G401 (cell line): ENCODE measurements at places on chromosomes 16 and 17. TPM values are rescaled to one million over a fixed set of nuclear protein-coding genes. Genes with fewer than 3 reads are reported as not detected.

- no peak for DNase-seq
Measured at GRCh38 chr17:68821860-68822696, 133.1 kb downstream of the ABCA8 start.

- no peak for DNase-seq
Measured at GRCh38 chr17:28345419-28346198, 10.0 kb downstream of the TNFAIP1 start.

DNA sequence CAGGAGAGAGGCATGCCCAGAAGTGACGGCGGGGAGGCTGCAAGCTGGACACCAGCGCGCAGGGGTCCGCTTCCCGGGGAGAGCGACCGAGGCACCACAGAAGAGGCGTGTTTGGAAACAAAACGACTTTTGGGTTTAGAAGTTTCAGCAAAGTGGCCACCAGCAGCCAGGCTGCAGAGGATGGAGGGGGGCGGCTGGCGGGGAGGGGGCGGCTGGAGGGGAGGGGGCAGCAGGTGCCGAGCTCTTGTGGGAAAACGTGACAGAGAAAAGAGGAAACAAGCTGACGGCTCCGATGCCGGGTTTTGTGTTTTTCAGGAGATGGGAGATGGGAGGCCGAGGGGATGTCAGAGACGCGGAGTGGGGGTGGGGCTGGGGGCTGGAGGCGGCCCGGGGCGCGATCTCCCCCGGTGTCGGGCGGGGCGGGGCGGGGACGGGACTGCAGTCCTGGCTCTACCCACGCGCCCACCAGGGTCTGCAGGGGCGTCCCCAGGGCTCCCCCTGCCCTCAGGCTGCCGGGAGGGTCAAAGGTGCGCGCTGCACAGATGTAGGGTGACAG, 32.1 kb upstream of the RPH3AL start:
- DNase-seq: no peak

DNA sequence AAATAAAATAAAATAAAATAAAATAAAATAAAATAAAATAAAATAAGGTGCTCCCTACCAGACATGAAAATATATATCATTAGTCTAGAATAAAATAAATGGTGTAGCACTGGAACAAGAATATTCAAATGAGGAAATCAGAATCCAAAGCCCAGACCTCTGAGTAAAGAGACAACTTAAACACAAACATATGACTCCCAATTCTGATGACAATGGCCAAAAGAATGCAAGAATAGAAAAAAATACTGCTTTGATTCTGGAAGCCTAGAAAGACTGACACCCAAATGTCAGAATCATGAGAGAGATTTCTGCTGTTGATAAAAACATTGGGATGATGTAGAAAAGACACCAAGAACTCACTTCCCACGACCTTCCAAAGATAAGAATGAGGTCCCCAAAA, 27.9 kb downstream of the MYOCD start:
- DNase-seq: no peak

DNA sequence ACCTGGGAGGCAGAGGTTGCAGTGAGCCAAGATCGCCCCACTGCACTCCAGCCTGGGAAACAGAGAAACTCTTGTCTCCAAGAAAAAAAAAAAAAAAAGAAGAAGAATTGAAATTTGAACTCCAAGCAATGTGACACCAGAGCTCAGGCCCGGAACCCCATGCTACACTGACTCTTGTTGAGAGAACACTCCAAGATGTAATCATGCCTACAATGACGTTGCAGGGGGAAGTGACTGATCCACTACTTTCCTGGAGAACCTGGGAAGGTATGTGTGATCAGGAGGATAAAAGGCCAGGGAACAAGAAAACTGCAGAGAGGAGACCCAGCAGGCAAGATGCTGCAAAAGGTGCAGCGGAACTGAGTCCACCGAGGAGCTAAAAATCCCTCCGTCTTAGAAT, 57.9 kb downstream of the ADCY9 start:
- DNase-seq: no peak

- DNase-seq: peak; percentile 82
Measured at GRCh38 chr17:75271955-75272847, 1.2 kb upstream of the MIF4GD start.

DNA sequence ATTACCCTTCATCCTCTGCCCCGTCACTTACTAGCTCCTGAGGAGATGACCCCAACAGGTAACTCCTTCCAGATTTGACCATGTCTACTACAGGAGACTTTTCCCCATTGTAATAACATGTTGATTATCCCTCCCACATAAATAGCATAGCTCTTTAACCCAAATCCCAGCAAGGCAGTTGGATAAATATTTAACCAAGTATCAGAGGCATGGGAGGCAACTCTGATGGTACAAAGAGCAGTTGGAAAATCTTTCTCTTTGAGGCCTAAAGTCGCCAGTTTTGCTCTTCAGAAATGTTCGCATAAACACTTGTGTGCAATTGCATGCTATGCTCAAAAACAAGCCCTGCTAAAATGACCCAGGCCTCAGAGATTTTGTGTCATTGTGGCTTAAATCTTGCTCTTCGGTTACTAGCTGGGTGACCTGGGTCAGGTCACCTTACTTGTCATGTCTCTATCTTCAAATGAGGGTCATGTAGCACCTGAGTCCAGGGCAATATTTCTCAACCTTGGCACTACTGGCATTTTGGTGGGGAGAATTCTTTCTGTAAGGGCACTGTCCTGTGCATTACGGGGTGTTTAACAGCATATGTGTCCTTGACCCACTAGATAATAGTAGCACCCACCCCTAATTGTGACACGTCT, 48.8 kb downstream of the HSD17B2 start:
- DNase-seq: no peak

- DNase-seq: no peak
Measured at GRCh38 chr17:4272213-4272971, 8.6 kb upstream of the ANKFY1 start.

GRCh38 chr16:57469046-57469445, 6.6 kb downstream of the POLR2C start:
- DNase-seq: no peak

DNA sequence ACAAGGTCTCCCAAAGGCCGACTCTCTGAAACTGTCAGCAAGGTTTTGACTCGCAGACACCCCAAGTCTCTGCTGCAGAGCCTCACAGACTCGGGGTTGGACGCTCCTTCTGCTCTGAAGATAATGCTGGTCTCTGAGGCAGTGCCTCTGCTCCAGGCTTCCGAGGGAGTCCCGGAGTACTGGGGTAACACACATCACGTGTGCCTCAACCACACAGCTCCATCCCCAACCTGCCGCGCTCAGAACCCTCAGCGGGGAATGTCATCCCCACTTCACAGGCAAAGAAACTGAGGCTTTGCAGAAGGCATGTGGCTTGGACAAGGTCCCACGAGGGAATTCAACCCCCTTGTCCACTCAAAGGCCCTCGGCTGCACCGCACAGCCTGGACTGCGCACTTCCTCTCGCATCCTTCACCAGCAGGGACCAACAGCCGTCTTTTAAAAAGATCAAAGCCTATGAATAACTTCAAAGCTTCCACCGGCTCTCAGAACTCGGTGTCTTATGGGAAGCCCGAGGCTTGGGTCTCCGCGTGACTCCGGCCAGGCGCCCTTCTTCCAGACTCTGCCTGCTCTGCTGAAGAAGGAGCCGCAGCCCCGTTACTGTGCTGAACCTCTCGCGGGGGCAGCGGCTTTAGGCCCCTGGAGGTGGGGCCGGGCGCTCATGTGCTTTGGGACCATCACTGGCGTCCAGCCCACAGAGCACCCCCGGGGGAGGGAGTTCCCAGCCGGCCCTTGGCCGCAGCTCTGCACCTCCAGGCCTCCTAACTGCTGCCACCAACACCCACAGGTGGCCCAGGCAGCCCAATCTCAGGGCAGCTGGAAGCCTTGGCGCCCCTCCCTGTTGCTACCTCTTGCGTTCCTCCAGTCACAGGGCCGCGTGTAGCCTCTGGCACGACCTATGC, 2.2 kb downstream of the TMEM204 start:
- no peak for DNase-seq

DNA sequence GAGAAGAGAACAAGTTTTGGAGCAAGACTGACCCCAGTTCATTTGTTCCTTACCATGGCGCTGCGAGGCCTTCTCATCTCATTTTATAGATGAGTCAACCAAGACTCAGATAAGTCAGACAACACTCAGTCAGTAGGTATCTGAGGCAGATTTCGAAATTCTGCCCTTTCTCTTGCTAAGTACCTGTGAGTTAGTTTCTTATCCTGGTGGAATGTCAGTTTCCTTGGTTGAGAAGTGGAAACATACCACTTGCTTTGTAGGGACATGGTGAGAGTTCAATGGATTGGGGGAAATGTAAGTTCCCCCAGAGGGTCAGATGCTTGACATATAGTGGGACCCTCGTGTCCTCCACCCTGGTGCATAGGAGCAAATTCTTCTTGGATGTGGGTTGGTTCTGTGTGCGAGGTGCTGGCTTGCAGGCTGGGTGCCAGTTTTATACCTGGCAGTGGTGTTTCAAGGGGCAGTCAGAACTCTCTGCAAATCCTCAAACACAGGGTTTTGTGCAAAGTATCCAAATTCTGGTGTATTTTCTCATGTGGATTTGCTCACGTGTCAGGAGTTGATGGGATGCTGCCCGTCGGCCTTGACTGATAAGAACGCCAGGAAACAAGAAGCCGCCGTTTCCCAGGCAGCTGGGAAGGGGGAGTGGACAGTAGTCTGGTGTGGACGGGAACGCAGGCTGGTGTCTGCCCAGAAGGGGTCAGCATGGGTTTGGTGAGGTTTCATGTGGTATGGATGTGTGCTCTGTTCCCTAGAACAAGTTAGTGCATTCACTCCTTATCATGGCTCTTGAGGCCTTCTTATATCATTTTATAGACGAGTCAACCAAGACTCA, 61.1 kb upstream of the CIBAR2 start:
- DNase-seq: no peak

DNA sequence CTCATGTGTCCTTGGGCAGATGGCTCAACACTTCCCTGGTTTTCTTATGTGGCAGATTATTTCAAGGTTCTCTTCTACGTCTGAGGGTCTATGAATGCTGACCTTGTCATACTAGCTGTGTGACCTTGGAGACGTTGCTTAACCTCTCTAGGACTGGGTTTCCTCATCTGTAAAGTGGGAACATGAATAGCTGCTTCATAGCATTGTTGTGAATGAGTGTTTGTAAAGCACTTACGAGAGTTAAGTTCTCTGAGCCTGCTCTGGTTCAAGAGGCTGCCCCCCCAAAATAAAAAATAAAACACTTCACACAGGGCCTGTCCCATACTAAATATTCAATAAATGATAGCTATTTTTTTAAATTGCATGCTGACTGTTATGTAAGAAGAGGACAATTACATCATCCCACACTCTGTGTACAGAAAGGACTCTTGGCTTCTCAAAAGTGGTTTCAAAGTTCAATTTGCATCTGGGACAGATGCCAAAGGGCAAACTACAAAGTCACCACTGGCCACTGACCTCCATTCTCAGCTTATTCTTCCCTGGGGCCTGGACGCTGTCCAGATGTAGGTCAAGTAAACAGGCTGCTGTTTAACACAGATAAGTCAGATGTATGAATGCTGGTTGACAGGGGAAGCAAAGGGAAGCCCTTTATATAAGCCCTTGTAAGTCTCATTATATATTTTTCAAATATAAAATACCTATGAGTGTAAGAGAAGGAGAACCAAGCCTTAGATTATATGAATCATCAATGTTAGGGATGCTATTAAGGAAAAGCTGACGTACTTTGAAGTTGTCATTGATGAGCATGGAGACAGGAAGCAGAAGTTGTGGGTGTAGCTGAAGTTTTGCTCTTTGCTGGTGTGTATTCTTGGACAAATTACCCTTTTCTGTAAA, 15.4 kb upstream of the NDEL1 start:
- DNase-seq: peak; percentile 9

DNA sequence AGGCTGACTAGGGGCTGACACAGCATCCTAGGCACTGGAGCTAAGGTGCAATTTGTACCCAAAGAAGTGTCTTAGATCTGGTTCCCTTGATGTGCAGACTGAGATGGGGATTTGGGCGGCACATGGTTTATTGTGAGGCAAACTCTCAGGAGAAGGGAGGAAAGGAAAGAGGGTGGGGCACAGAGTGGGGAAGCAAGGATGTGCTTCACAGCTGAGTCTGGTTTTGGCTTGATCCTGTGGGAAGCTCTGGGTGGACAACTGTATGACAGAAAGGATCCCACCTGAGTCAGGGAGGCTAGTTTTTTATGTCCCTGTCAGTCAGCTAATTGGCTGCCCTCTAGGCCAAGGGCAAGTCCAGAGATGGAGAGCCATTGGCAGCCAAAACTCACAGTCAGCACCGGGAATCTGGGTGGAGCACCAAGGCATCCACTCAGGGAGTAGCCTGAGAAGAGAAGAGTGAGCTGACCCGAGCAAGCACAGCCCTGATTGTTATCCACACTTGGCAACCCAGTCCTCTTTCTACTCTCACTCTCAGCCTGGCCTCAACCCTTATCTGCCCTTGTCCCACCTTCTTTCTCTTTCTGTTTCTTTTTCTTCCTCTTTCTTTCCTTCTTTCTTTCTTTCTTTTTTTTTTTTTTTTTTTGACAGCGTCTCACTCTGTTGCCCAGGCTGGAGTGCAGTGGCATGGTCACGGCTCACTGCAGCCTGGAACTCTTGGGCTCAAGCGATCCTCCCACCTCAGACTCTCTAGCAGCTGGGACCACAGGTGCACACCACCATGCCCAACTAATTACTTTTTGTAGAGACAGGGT, 12.0 kb downstream of the ARL4D start:
- DNase-seq: no peak

DNA sequence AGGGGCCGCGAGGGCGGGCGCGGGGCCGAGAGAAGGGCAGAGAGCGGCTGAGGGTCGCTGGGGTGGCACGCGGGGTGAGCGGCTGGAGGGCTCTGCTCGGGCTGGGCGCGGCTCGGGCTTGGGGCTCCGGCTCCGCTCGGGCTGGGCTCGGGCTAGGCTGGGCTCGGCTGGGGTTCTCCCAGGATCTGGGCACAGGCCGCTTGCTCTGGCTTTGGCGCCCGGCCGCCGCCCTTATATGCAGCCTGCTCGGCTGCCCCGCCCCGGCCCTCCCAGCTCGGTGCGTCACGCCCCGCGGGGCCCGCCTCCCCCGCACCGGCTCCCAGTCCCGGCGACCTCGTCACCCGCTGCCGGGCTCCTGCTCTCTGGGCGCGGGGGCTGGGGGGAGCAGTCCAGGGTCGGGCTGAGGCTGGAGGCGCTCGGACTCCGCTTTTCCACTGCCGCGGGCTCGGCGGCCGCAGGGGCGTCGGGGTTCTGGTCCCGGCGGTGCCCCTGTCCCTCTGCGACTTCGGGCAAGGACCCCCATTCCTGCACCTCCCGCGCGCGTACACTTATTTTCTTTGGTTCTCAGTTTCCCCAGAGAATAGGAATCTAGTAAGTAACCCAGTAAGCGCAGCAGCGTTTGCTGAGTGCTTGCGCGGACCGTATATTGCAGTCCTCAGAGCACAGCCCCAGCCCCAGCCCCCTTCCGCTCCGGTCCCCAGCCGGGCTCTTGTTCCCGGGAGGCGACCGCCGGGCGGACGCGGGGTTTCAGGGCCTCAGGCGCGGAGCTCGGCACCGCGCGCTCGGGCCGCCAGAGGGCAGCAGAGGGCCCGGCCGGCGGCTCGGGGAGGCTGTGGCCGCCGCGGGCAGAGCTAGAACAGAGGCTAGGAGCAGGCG, at the start of gene RASD1:
TSS of gene RASD1 (minus strand) at position 207 of the 876 bp plus-strand sequence. CDS start 214 bp downstream, outside the sequence.
- DNase-seq: peak; percentile 91

Gene GPRC5C
- total RNA-seq: 8.7 and 9.4 TPM in 2 replicates

Gene CCL2
- total RNA-seq: not detected in 2 replicates

Gene ITGA3
- total RNA-seq: 12.2 and 14.5 TPM in 2 replicates

Gene NLRP1
- 20.4 and 41.2 TPM in 2 replicates for total RNA-seq

Gene CMTM2
- not detected in 2 replicates for total RNA-seq

Gene CBX2
- 35.8 and 48.4 TPM in 2 replicates for total RNA-seq

Gene PSMC3IP
- 6.2 and 14.9 TPM in 2 replicates for total RNA-seq

Gene NEUROD2
- total RNA-seq: not detected in 2 replicates

Gene PPY
- total RNA-seq: not detected in 2 replicates

Gene SPATA32
- not detected in 2 replicates for total RNA-seq
